ENCODE measurements at places on chromosomes 5 and 9. TPM values are rescaled to one million over a fixed set of nuclear protein-coding genes. Genes with fewer than 3 reads are reported as not detected.

DNA sequence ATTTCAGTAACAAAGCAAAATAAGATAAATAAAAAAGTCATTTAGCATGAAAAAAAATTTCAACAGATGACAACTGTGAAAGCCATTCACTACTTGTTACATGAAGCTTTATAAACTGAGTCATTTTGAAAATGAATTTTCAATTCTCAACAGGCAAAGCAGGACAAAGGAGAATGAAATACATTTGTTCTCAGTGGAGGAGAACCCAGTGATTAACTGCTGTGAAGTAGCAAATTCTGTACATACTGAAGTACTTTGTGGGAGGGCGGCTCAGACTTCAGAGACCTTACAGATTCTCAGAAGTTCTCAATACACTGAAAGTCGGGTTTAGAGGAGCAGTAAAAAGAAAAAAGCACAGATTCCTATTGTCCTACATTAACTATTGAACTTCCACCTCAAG, 21.7 kb downstream of the SKIC3 start:
- no peak for DNase-seq

The SPEF2 gene
- 16.2 TPM for total RNA-seq

DNA sequence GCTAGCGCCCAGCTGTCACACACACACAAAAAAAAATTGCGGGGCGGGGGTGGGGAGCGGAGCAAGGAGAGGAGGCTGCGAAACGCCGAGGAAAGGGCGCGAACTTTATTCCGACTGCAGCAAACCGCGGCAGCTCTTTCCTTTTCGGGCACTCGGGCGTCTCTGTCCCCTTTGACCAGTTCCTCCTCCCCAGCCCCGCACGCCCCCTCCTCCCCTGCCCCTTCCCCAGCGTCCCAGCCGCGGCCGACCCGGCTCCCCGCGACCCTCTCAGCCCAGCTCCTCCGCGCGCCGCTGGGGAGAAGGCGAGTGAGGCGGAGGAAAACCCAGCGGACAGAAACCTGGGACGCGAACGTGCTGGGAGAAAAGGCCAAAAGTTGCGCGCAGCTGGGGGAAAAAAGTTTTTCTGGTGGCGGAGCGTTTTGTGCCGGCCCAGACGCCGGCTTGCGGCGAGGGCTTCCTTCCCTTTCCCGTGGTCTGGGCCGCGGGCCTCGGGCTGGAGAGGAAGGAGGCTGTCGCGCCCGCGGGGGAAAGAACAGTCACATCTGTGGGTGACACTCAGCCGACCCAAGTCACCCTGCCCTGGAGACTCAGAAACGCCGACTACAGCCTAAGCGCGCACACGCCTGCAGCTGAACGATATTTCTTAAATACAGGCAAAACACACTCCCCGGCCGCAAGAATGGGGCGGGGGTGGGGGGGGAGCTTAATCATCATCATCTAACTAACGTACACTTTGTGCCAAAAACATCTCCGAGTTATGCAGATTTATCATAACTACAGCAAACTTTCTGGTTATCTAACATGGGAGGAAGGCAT, 1.1 kb upstream of the BNC2 start:
- DNase-seq: peak; percentile 26

The GFI1B gene
- not detected for total RNA-seq

- DNase-seq: no peak
Measured at GRCh38 chr5:61817472-61818326, 485.6 kb downstream of the ZSWIM6 start.

The TLN1 gene
- 889 TPM for total RNA-seq

- no peak for DNase-seq
Measured at GRCh38 chr5:171426266-171426665, 6.8 kb downstream of the FGF18 start.

GRCh38 chr5:66615894-66616293, 19.7 kb downstream of the MAST4 start:
- DNase-seq: no peak

GRCh38 chr5:32360906-32361305, 48.2 kb upstream of the MTMR12 start:
- DNase-seq: no peak

DNA sequence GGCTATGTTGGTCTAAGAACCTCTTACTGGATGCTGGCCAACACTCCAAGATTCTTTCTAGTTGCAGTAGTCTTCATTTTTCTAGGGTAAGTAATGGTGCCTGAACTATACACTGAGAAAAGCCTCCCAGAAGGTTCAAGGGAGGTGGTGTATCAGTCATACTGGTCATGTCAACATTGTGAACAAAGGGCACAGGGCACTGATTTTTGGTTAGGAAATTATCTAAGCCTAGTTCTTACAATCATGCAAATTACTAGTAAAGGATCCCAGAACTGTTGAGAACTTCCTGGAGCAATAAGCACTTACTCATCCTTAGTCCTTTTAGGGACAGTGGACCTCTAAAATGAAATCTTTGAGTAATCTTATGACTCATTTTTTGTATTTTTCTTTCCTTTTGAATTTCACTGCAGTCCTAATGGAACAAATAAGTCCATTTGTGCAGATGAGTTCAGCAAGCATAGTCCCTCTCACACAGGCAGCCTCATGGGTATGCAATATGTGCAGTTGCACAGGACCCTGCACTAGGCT, 21.1 kb upstream of the CDC42SE2 start:
- no peak for DNase-seq

DNA sequence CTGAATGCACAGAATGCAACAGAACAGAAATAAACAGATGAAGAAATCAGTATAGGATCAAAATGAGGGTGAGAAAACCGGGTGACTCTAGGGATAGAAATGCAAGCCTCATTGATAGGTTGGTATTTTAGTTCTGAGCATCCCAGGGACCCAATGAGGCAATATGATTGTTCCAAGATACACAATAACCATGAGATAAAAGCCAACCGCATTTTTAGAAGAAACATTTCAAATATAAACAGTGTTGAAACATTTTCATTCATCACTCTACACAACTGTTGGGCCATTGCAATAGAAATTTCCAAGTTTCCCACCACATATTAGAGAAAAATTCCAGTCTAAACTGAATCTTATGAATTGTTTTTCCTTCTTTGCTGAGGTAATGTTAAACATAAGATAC, 452.3 kb upstream of the PTGER4 start:
- no peak for DNase-seq

DNA sequence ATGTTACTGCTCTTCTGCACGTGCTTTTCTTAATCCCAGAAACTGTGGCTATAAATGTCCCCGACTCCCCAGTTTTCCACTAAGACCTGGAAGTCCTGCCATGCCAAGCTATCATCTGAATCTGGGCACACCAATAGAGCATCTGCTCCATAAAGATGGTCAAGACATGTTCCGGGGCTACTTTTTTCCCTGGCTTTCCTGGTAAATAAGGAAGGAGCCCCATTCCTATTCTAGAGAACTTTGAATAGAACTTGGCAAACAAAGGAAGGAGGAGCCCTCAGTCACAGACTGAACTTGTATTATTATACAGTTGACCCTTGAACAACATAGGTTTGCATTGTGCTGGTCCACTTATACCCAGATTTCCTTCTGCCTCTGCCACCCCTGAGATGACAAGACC, 182.9 kb downstream of the CCDC192 start:
- no peak for DNase-seq

The SARDH gene
- 4.3 TPM for total RNA-seq

The HAVCR2 gene
- 38.0 TPM for total RNA-seq

The TTC16 gene
- total RNA-seq: 0.27 TPM

DNA sequence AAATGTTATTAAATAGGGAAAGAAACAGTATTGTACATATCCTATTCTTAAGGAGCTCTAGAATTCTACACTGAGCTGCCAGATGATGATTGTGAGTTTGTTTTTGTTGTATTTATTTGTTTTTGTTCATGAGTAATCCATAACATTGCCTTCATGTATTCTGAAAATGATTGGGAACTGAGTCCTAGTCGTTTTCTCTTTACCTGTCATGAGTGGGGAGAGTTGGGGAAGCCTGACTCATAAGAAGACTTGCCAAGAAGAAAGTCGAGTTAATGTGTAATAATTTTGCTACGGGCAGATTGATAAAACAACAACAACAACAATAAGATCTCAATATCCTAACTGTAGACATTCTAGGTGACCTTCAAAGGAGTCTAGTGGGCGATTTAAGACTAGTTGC, 103.8 kb downstream of the ANKRD55 start:
- DNase-seq: no peak

DNA sequence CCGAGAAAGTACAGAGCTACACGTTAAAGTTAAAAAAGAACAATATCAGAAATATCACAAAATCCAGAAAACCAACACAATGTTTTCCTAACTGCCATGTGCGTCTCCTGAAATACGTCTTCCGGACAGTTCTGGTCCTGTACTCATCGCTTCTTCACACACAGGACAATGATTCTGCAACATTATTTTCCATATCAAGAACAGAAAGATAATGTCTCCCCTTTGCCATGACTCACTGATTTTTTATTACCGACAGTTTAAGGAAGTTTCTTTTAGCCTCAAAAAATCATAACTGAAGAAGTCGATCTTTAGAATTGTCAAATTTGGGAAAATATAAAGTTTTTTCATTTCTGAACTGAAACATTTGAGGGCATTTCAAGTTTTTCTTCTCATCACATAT, 2.5 kb downstream of the TBC1D9B start:
- DNase-seq: no peak

GRCh38 chr9:111874500-111874899, 22.1 kb upstream of the UGCG start:
- no peak for DNase-seq

DNA sequence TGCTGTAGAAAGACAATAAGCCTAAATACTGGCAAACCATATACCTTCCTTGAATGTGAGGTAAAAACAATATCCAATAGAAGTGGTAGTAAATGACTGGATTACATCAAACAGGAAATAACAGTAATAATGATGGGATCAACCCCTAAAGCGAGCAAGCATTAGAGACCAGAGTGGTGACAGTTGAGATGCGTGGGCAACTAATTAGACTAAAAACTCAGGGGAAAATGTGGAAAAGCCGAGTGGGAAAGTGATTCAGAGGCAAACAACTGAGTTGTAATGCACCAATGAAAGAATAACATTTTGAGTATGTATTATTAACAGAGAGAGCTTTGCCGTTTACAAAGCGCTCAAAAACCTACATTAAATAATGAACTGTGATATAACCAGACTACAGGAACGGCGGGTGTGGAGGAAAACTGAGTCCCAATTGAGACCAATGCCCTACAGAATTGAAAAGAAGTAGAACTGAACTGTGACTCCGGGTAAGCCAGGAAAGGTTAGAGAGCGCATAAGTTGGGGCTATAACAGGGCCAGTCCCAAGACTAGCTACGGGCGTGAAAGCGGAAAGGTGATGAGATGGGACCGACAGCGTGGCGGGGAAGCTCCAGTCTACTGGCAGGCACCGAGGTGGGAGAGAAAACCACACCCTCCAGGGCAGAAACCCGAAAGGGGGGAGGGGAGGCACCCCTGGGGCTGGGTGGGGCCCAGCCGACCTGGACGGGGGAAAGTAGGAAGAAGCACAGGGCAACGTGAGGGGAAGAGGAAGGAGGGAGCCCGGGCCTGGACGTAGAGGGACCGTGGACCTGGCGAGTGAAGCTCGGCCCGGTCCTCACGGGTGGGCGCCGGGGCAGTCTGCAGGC, 592 bp downstream of the UBAP2 start:
- DNase-seq: no peak

DNA sequence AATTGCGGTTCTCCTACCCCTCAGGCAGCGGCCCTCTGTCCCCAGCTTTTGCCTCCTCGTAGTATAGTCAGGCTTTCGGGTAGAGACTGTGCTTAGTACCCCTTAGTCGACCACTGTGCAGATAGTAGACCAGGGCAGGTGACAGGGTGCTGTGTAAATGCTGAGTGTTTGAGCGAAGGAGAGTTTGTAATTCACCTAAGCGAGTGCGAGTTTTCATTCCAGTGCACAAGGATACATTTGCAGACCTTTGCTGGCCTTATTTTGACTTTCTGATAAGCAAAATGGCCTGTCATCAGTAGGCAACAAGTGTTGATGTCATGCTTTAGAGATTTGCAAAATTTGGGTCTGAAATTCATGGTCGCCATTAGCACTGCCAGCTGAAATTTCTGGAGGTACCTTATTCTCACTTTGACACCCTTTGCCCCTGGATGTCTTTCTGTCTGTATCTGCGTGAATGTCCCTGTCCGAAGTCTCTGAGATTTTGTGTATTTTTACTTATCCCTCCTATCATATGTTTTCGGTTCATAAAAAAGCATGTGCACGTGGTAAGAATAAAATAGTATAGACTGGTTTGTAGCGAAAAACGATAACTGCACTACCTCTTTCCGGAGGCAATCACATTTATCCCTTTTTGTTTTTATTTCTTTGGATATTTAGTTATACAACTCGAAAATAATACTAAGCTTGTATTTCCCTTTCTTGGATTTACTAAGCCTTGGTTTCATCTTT, 1.9 kb downstream of the LMNB1 start:
- DNase-seq: no peak

Data from thoracic aorta (tissue), 2 donors.